Right ventricle myocardium superior (tissue), 1 donor: ENCODE measurements at places on chromosomes 5 and 9.

- peak; percentile 86 for DNase-seq
Measured at GRCh38 chr9:104993291-104993963, 65.5 kb upstream of the ABCA1 start.

DNA sequence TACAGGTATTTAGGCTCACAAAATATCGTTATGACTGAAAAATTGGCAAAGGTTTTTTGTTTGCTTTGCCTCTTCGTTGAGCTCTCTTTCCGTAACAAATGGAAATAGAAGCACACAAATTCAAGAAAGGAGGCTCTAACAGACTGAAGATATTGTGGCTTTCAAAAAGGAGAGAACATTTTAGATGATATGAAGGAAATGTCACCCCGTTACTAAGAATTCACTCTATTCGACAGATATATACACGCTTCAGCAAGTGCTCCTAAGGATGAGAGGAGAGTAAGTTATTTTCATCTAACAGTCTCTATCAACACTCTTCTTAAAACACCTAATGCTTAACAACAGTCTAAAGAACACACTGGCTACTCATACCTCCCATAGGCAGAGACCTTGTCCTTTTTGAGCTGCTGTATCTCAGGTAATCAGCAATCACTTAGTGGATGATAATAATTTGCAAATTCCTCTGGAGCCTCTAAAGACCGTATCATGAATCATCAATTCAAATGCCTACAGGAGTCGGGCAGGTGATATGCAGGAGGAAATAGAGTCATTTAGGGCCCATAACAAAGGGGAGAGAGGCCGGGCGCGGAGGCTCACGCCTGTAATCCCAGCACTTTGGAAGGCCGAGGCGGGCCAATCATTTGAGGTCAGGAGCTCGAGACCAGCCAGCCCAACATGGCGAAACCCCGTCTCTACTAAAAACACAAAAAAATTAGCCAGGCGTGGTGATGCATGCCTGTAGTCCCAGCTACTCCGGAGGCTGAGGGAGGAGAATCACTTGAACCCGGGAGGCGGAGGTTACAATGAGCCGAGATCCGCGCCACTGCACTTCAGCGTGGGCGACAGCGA lies 1.4 kb upstream of the HSDL2 start:
- DNase-seq: peak; percentile 54

- DNase-seq: no peak
Measured at GRCh38 chr9:98374385-98375051, 119.1 kb upstream of the TBC1D2 start.

DNA sequence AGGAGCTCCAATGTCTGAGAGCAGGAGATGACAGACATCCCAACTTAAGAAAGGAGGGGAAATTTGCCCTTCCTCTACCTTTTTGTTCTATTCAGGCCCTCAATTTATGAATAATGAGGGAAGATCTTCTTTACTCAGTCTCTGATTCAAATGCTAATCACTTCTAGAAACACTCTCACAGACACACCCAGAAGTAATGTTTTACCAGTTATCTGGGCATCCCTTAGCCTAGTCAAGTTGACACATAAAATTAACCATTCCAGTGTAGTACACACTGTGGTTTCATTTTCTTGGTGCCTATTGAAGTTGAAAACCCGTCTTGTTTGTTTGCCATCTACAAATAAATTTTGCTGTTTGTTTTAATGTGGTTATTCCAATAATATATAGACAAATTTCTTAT lies 167.6 kb downstream of the PCSK1 start:
- no peak for DNase-seq

DNA sequence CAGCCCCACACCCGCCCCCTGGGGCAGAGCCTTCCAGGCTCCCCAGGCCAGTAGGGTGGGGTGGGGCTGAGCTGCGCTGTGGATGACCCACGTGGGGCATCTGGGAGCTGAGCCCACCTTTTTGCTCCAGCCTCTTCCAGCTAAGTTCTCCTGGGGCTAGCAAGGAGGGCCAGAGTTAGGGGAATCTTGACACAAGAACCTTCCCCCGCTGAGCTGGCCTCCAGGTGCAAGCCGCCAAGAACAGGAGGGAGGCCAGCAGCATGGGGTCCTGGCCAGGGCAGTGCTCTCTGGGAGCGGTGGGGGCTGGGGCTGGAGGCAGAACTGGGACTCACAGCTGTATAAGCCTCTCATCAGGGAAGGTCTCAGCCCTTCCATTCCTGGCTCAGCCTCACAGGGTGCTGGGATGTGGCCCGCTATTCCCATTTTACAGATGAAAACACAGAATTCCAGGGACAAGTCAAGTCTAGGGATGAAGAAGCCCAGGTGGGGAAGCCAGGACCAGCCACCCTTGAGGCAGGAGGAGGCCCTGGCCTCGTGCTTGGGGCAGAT lies 21.5 kb downstream of the SARDH start:
- DNase-seq: peak; percentile 61

DNA sequence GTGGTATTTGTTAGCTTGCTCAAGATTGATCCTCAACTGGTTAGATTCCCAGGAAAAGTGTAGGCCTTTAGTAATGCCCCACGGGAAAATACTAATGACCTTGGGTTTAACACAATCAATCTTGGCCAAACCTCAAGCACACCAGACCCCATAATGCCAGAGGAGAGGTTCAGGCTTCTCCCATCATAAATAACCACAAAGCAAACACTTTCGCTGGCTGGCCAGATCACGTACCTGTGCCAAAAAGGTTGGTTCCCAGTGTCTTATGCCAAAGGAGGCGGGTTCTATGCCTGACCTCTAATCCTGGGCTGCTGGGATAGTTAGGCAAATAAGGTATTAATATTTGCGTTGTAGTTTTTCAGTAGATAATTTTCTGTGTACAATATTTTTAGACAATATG lies 379.2 kb upstream of the CDH18 start:
- no peak for DNase-seq

GRCh38 chr9:130937146-130938076 lies 1.6 kb downstream of the FIBCD1 start:
- no peak for DNase-seq

DNA sequence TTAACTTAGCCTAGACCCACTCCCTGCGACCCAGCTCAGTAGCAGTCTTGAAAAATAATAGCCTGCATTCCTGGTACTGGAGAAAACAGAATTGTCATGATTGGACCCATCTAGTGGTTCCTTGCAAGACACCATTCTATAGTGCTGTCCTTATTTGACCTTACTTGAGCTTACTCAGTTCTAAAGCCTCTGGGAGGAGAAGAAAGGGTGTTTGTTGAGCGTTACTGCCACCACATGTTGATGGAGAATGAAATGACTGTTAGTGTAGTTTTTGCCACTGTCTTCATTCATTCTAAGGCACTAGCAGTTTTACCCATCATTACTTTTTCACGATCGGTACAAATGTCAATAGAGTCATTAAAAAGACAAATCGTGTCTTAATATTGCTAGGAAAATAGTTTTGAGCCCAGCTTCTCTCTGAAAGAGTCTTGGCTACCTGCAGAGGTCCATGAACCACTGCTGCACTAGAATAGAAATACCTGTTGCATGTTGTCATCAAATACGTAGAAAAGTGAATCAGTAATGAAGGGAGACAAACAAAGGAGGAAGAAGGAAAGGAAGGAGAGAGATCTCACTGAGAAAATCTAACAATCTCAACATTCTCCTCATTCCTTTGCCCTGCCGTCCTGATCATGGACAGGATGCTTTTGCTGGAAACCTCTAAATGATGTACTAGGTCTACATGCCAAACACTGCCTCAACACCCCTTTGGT lies 96.0 kb downstream of the LIX1 start:
- DNase-seq: no peak

GRCh38 chr9:75000835-75001234 lies 27.3 kb downstream of the CARNMT1 start:
- DNase-seq: no peak

GRCh38 chr5:103466495-103466894 lies 96.1 kb downstream of the NUDT12 start:
- no peak for DNase-seq

DNA sequence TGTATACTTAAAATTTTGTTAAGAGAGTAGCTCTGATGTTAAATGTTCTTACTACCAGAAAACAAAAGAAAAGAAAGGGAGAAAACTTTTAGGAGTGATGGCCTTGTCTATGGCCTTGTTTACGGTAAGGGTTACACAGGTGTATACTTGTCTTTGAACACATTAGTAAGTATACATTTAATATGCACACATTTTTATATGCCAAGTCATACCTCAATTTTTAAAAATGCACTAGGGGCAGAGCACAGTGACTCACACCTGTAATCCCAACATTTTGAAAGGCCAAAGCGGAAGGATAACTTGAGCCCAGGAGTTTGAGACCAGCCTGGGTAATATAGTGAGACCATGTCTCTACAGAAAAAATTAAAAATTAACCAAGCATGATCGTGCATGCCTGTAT lies 166.7 kb upstream of the SNX2 start:
- DNase-seq: no peak
